Left ventricle myocardium inferior (tissue), 1 donor: ENCODE measurements at places on chromosomes 11 and 22. TPM values are rescaled to one million over a fixed set of nuclear protein-coding genes. Genes with fewer than 3 reads are reported as not detected.

OTUB1 gene
- total RNA-seq, result 57.0 TPM

- DNase-seq, result no peak
- H3K27ac ChIP-seq, result peak overlapping the region; percentile 49
- H3K4me3 ChIP-seq, result no peak overlapping the region
- peaks cover 10% of the 10 kb centered on the region for H3K4me1 ChIP-seq
- H3K36me3 ChIP-seq, result no peaks in the 10 kb centered on the region
Measured at GRCh38 chr11:99351624-99352023, 330.9 kb downstream of the CNTN5 start.

- no peaks in the 10 kb centered on the region for H3K36me3 ChIP-seq
- peaks cover 33% of the 10 kb centered on the region for H3K4me1 ChIP-seq
- H3K27me3 ChIP-seq, result no peaks in the 10 kb centered on the region
- H3K4me3 ChIP-seq, result no peak overlapping the region
- DNase-seq, result no peak
Measured at GRCh38 chr22:18042685-18043084, 18.3 kb upstream of the MICAL3 start.

DNA sequence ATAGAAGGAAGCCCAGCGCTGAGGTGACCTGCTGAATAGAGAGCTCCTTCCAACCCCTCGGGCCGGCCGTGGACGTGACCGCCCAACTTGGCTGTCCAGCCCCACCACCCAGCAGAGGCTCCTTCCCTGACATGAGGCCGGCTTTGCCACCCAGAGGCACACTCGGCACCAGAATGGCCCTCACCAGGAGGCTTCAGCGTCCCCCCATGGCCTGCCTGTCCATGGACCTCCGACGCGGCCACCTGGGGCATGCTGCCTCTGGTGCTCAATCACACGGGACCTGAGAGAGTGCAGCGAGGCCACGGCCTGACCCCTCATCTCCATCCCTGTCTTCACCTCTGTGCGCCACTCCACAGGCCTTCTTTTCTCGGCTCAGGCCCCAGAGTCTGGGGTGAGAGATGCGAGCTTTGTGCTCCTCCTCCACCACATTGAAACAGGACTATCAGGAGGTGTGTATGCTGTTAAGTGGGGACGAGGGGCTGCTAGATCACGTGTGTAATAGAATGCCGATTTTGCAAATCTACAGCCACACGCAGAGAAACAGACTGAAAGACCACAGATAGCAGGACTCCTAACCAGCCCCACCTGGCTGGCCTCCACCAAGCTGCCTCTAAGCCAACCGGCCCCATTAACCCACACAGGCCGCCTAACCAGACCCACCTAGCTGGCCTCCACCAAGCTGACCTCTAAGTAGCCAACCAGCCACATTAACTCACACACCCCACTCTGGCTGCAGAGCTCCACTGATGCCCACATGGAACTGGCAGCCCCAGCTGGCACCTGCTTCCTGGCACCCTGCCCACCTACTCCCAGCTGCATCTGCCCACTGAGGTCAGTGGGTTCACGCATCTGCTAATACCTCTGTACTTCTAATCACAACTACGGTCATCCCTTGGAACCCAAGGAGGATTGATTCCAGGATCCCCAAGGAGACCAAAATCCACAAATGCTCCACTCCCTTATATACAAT lies 20.7 kb downstream of the LINC01488 start:
- peaks cover 21% of the 10 kb centered on the region for H3K4me1 ChIP-seq
- no peaks in the 10 kb centered on the region for H3K36me3 ChIP-seq
- no peak overlapping the region for H3K4me3 ChIP-seq
- DNase-seq, result peak; percentile 48
- H3K27me3 ChIP-seq, result no peaks in the 10 kb centered on the region

DNA sequence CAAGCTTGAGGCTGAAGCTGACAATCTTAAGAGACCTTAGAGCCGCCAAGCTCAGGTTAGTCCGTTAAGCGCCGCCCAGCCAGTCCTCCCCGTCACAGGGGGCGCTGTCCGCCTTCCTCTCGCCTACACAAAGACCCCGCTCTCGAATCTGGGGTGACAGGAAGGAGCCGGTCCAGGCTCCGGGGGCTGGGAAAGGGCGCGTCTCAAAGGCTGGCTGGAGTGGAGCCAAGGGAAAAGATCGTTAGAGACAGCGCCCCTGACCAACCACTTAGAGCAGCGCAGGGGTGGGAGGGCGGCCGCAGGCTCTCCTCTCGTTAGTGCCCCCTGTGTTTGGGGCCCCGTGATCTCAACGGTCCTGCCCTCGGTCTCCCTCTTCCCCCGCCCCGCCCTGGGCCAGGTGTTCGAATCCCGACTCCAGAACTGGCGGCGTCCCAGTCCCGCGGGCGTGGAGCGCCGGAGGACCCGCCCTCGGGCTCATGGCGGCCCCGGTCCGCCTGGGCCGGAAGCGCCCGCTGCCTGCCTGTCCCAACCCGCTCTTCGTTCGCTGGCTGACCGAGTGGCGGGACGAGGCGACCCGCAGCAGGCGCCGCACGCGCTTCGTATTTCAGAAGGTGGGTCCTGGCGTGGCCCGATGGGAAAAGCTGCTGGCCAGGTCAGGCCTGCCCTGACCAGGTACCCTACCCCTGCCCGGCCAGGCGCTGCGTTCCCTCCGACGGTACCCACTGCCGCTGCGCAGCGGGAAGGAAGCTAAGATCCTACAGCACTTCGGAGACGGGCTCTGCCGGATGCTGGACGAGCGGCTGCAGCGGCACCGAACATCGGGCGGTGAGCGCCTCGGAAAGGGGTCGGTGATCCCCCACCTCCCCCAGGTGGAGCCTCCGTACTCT lies at the start of gene MUS81:
Gene MUS81 (plus strand): TSS at position 156 of the 887 bp plus-strand sequence. CDS start 321 bp downstream, at position 477.
- peak within 1 kb of the TSS; percentile 97 for H3K27ac ChIP-seq
- H3K4me3 ChIP-seq, result peak within 1 kb of the TSS; percentile 80
- peak; percentile 97 for DNase-seq
- H3K36me3 ChIP-seq, result peaks cover 51% of the 10 kb centered on the region
- peaks cover 78% of the 10 kb centered on the region for H3K4me1 ChIP-seq
- H3K27me3 ChIP-seq, result no peaks in the 10 kb centered on the region

DNA sequence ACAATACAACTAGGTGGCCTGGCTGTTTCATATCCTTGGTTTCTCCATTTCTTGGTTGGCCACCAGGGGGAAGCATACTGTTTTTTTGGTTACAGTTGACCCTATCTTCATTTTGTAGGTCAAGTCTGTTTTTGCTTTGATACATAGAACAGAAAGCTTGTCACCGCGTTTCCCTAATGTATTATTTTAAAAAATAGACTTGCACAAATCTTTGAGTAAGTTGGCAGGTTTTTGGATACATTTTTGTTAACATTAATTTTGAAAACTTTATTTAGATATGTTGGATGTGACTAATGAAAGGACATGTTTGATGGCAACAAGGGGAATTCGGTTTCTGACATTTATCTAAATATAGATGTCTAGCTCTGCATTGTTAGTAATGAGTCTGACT lies 3.0 kb downstream of the NCR3LG1 start:
- DNase-seq, result no peak
- peak overlapping the region; percentile 81 for H3K4me3 ChIP-seq
- peaks cover 9% of the 10 kb centered on the region for H3K36me3 ChIP-seq
- peaks cover 38% of the 10 kb centered on the region for H3K4me1 ChIP-seq
- no peak overlapping the region for H3K27ac ChIP-seq

DNA sequence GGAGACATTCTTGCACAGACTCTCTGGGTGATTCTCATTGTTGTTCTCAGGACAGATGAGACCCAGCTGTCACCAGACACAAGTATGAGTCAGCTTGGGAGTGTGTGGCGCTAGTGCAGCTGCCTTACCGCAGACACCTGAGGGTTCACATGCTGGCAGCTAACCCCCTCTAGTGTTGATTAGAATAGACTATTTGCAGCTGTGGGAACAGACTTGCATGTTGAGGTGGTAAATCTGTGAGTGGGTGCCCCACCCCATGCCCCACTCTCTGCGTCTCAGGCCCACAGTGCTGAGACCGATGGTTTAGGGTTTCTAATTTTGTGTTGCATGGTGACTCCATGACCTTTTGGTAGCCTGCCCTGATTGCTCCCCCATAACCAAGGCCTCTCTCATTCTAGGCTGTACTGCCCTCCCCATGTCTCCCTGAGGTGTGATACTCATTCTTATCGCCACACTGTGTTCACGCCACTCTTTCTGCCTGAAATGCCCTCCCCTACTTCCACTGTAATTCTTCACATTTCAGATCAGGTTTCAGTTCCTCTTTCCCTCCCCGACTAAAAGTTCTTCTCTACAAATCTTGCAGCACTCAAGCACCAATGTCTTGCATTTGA lies 73.7 kb upstream of the KIRREL3 start:
- no peaks in the 10 kb centered on the region for H3K4me1 ChIP-seq
- H3K4me3 ChIP-seq, result no peak overlapping the region
- no peak overlapping the region for H3K27ac ChIP-seq
- no peak for DNase-seq
- peaks cover 42% of the 10 kb centered on the region for H3K27me3 ChIP-seq

DNA sequence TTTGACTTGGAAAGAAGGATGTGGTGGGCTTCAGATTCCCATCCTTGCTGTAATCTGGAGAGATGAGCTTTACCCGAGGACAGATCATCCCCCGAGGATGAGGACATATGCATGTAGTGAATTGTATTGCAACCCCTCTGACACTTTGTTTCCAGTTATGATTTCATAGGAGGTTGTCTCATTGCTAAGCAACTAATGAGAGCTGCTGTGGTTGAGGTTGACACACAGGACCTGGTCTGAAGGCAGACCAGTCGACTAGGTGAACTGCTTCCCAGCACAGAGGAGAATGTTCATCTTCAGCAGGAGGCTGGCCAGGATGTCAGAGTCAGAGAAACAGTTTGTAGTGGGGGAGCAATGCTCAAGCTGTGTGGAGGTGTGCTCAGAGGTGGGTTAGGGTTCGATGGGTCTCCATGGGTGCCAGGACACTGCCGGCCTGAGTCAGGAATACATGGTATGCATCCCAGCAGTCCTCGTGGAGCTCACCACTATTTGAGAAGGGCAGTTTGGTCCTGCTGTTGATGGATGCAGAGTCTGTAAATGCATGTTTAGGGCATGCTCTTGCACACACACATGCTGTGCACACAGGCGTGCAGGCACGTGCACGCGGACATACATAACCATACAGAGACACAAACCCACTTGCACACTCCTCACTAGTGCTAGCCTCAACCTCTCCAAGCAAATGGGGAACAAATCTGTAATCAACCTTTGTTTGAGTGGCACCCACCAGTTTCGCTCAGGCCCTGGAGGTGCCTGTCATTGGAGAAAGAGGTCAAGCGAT lies 153.7 kb downstream of the TBC1D22A start:
- H3K36me3 ChIP-seq, result peaks cover 42% of the 10 kb centered on the region
- H3K27me3 ChIP-seq, result no peaks in the 10 kb centered on the region
- H3K27ac ChIP-seq, result no peak overlapping the region
- H3K4me1 ChIP-seq, result no peaks in the 10 kb centered on the region

GRCh38 chr22:44764974-44765373 lies 12.6 kb downstream of the ARHGAP8 start:
- no peak for DNase-seq
- no peak overlapping the region for H3K27ac ChIP-seq
- H3K4me1 ChIP-seq, result no peaks in the 10 kb centered on the region
- no peaks in the 10 kb centered on the region for H3K36me3 ChIP-seq
- peaks cover 75% of the 10 kb centered on the region for H3K27me3 ChIP-seq

DNA sequence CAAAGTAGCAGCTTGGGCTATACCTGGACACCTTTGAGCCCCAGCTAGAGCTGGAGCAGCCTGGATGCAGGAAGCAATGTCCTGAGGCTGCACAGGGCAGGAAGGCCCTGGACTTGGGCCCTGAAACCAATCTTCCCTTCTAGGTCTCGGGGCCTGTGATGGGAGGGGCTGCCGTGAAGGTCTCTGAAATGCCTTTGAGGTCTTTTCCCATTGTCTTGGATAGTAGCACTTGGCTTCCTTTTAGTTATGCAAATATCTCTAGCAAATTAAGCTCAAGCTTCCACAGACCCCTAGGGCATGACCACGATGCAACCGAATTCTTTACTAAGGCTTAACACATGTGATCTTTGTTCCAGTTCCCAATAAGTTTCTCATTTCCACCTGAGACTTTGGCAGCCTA lies 40.0 kb downstream of the LINC01488 start:
- H3K4me1 ChIP-seq, result no peaks in the 10 kb centered on the region
- no peak for DNase-seq
- no peak overlapping the region for H3K4me3 ChIP-seq
- no peaks in the 10 kb centered on the region for H3K36me3 ChIP-seq

DNA sequence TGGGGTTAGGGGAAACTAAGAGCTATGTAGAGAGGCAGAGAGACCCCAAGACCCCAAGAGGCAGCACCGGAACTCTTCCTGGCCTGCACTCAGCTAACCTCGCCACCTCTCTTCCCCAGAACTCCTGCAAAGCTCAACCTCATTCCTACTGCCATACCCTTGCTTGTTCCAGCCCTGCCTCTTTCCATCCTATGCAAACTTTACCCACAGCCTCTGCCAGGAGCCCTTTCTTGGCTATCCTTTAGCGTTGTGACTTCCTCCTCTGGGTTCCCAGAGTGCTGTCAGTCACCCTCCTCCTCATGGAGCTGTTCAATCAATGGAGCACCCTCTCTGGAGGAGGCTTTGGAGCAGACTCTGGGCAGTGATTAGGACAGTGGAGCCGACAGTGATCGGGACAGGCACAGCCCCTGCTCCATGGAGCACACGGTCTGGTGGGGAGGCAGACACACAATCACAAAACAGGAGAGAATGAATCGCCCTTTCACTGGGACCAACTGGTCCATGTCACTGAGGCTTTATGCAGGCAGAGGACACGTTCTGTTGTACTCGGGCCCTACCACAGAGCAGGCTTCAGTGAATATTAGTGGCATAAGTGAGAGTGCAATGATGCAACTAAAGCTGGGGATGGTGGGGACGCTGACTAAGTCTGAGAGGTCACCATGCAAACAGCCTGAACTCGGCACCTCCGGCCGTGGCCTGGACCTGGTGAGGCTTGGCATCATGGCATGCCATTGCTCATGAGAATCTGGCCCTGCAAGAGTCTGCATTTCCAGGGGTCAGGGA lies 24.6 kb upstream of the P2RY2 start:
- no peak overlapping the region for H3K4me3 ChIP-seq
- H3K27me3 ChIP-seq, result no peaks in the 10 kb centered on the region
- no peak overlapping the region for H3K27ac ChIP-seq
- DNase-seq, result no peak
- H3K36me3 ChIP-seq, result no peaks in the 10 kb centered on the region

DNA sequence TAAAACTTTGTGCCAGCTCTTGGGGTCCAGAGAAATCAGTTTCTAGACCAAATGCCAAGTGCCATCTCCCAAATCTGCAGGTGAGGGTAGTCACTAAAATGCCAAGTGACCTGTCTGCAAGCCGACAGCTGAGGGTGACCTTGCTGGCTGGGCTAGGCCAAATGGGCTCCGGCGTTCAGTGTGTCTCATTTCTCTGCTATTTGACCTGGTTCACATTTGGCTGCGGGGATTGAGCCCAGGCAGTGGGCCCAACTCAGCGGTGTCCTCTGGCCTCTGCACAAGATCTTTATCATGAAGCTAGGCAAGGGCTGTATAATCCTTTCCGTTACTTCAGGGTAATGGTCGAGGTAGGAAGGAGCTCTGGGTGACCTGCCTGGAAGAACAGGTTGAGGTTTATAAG lies 87.5 kb downstream of the SNX19 start:
- no peak overlapping the region for H3K4me3 ChIP-seq
- H3K27ac ChIP-seq, result peak overlapping the region; percentile 75
- H3K36me3 ChIP-seq, result no peaks in the 10 kb centered on the region
- DNase-seq, result peak; percentile 26
- H3K4me1 ChIP-seq, result peaks cover 52% of the 10 kb centered on the region
